Neural crest cell (in vitro differentiated cells): ENCODE measurements at places on chromosomes 7 and 10. TPM values are rescaled to one million over a fixed set of nuclear protein-coding genes. Genes with fewer than 3 reads are reported as not detected.

- DNase-seq: no peak
Observed at GRCh38 chr10:77925410-77925794, 1.2 kb downstream of the DLG5 start.

DNA sequence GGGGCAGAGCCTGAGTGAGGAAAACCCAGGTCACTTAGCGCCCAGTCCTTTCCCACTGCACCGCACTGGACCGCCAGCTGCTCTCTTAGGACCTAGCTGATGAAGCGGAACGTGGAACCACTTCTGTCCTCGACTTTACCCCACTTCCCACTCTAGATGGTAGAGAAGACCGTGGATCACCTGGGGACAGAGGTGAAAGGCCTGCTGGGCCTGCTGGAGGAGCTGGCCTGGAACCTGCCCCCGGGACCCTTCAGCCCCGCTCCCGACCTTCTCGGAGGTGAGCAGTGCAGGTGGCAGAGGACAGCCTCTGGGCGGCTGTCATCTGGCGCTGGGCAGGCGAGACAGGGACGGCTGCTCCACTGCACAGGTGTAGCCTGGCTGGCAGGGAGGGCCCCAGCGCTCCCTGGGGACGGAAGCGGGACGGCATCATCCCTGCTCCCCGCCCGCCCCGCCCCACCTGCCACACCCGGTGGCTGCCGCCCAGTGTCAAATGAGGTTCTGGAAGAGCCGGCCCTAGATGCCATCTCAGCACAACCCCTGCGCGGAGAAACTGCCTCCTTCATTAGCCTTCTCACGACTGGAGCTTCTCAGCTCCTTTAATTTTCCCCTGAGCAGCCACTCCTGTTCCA is 11.7 kb downstream of the PLAC9 start:
- no peak for DNase-seq

ITIH5 gene
- not detected in 2 replicates for total RNA-seq

- peak; percentile 71 for DNase-seq
Observed at GRCh38 chr7:137592232-137592896, 248.8 kb upstream of the PTN start.

- no peak for DNase-seq
Observed at GRCh38 chr7:158033196-158033595, 554.4 kb downstream of the PTPRN2 start.

- no peak for DNase-seq
Observed at GRCh38 chr7:91569728-91570457, 305.7 kb downstream of the FZD1 start.

- DNase-seq: no peak
Observed at GRCh38 chr10:17113889-17114540, 15.6 kb downstream of the CUBN start.

AS3MT gene
- 10.4 and 11.2 TPM in 2 replicates for total RNA-seq

DNA sequence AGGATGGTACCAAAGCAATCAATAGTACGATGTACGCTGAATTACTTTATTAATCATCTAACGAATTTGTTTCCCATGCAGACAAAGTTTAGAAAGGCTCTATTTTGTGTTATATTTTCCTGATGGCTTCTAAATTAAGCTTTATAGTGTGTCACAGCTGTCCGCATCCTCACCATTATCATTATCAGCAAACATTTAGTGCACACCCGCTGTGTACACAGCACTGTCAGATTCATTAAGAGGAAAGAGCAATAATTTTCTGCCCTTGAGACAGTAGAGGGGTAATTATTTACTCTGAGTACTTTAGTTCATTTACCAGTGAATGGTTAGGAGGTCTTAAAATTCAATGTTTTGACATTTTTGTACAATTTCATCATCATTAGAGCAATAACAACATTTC is 233.3 kb upstream of the PTPRZ1 start:
- DNase-seq: no peak

ANKRD22 gene
- total RNA-seq: not detected in 2 replicates

SFTPA1 gene
- not detected in 2 replicates for total RNA-seq

GRCh38 chr7:107694386-107694785 is 33.8 kb downstream of the SLC26A4 start:
- no peak for DNase-seq

TAS2R5 gene
- 1.5 and 2.3 TPM in 2 replicates for total RNA-seq

DNA sequence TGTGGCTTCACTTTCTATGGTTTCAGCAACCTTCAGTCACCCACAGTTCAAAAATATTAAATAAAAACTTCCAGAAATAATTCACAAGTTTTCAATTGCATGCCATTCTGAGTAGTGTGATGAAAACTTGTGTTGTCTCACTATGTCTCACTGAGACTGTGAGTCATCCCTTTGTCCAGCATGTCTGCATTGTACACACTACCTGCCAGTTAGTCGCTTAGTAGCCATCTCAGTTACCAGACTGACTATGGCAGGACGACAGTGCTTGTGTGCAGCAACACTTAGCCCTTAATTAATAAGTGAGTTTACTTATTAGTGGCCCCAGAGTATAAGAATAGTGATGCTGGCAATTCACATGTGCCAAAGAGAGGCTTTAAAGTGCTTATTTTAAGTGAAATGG is 22.5 kb downstream of the CCDC186 start:
- no peak for DNase-seq

- DNase-seq: peak; percentile 16
Observed at GRCh38 chr7:135620980-135621850, 41.1 kb upstream of the STMP1 start.

VAX1 gene
- total RNA-seq: 0.16 and 0.23 TPM in 2 replicates

MYO1G gene
- total RNA-seq: 0.49 and 0.64 TPM in 2 replicates

GRCh38 chr10:88187472-88187871 is 324.0 kb downstream of the PTEN start:
- no peak for DNase-seq

HOXA10 gene
- 0.35 TPM in 1 of 2 replicates, not detected in the other for total RNA-seq

DNA sequence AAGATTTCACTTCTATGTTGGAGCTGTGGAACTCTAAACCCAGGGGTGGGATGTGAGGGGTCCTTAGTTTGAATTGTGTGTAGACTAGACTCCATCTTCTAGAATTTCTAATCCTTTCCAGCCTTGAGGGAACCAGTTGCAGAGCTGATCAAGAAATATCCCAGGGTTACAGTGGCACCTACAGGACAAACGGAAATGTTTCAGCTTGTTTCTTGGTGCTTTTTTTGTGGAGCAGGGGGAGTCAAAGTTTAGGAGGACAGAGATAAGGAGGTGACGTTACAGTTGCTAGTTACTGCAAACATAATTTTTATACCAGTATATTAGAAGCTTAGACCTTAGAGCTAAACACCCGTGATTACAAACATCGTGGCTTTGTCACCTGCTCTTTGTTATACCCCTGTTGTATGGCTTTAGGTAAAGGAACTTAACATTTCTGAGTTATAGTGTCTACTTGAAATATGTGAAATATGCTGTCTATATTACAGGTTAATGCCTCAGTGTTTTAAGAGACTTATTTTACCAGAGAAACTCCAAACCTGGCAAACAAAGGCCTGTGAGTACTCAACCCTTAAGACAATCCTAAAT is 84.5 kb upstream of the DYNC1I1 start:
- peak; percentile 25 for DNase-seq

- no peak for DNase-seq
Observed at GRCh38 chr7:48168159-48168558, 3.1 kb upstream of the ABCA13 start.

C10orf143 gene
- 2.7 TPM in 2 replicates for total RNA-seq

MSMB gene
- not detected in 2 replicates for total RNA-seq

DNA sequence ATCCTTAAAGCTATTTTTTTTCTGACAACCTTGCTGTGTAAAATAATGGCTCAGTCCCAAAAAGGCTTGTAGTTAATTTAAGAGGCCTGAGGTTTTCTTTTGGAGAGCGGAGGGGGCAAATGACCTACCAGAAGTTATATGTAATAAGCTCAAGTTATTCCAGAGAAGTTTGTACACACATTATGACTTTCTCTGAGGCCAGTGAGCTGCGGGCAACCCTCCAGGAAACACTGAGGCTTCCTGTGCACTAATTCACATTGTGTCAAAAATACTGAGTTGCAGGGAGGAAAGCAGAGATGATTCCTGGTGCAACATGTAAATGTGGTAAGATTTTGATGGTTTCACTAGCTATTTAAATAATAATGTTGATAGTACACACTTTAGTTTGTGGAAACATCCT is 188.6 kb downstream of the DIP2C start:
- no peak for DNase-seq

TET1 gene
- 27.7 and 30.0 TPM in 2 replicates for total RNA-seq

DNA sequence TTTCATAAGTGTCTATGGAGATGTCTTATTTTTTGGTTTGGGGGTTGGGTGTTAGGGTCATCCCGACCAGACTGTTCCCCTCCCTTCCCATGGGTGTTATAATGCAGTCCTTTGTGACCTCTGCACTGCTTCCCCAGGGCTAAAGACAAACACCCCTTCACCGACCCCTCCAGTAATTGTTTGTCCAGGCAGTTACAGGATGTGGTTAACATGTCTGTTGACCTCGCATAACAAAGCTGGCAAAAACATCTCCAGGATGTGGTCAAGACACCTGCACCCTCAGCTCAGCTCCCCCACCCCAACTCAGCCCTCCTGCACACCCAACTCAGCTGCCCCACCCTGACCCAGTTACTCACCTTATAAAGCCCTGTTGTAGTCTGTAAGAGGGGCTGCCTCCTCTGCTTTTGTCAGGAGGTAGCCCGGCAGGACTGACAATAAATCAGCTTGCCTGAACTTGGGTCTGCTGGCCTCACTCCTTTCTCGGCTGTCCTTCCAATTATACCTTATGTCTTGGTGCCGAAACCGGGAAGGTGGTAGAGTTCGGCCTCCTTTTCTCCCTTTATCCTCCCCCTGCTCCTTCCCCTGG is 102.2 kb downstream of the ZNF92 start:
- DNase-seq: no peak

DNA sequence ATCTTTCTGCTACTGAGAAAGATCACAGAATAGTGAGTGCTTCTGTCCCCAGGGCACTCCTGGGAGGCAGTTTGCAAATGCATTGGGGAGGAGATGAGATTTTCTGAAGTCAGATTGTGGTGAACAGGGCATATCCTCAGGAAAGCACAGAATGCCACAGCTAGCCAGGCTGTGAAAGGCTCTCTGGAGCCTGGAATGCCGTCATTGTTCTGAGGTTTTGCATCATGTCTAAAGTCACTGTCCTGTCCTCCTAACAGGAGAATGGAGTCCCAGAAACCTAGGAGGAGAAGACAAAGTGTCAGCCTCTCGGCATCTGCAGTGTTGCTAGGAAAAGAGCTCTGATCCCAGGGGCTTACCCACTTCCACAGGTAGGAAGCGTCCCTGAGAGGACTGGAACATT is 69.2 kb upstream of the IGFBP3 start:
- DNase-seq: no peak

GRCh38 chr7:40077849-40078248 is 56.6 kb downstream of the MPLKIP start:
- no peak for DNase-seq

DNA sequence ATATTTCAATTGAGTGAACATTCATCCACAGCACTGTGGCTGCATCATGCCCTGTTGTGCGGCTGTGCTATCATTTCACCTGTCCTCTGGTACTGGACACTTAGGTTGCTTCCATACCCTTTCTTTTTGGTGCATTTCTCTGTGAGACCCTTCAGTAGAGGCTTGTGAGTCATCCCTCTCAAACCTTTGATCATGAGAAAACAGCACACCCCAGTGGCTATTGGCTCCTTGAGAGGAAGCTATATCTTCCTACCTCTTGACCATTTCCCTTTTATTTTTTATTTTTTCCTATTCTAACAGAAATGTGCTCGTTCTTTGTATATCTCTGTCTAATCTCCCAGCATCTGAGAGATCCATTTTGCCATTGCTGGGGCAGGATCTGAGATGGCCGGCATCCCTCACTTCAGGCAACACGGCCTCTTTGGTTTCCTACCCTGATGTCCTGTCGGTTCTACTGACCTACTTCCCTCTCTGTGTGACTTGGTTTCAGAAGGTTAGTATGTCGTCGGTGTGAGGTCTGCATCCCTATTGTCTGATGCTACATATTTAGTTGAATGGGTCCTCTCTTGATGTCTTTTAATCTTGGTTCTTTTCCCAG is 23.8 kb upstream of the PIK3AP1 start:
- no peak for DNase-seq

- no peak for DNase-seq
Observed at GRCh38 chr7:4204513-4205165, 477.5 kb upstream of the FOXK1 start.

- no peak for DNase-seq
Observed at GRCh38 chr10:63221950-63222349, 88.8 kb downstream of the NRBF2 start.

DNA sequence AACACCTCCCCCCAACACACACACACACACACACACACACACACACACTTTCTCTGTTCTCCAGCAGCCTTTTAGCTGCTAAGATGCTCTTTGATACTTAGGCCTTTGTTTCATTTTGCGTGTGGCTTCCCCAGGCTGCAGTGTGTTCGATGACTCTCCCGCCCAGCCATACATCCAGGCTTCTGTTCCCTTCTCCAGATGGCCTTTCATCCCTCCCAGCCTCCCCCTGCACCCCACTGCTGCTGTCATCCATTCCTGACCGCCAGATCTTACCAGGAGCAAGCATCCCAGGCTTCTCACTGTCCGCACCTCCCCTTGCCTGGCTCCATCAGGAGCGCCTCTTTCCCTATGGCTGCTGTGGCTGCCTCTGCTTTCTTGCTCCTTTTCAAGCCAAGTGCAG is 77.8 kb upstream of the PPIF start:
- no peak for DNase-seq

DNA sequence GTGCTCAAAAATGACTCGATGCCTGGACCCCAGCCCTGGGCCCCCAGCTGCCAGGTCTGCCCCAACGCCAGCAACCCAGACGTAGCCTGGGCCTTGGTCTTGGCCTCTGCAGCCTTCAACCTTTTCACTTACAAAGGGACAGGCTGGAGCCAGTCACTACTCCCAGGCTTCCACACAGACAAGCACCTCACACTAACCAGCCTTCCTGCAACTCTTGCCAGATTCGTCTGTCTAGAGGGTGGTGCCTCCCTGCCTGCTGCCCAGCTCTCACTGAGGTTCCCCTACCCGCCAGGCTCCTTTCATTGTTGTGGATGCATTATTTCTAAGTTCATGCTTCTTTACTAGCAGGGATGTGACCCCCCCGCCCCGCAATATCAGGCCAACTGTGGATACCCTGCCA is 56.3 kb downstream of the NUDCD3 start:
- DNase-seq: no peak

DNA sequence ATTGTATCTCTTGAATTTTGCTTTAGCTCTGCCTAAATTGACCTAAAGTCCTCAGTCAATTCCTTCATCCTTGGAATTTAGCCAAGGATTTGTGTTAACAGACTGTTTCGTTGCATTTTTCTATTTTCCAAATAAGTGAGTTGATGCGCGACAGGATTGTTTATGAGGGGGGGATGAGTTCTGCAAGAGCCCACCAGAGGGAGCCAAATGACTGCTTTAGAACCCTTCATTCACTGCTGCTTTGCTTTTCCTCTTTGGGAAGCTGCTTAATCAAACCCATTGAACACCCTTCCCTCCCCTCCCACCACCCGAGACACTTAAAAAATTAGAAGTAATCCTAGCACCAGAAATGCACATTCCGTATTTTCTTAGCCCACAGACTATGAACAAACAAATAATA is 33.7 kb upstream of the PTF1A start:
- peak; percentile 55 for DNase-seq

DNA sequence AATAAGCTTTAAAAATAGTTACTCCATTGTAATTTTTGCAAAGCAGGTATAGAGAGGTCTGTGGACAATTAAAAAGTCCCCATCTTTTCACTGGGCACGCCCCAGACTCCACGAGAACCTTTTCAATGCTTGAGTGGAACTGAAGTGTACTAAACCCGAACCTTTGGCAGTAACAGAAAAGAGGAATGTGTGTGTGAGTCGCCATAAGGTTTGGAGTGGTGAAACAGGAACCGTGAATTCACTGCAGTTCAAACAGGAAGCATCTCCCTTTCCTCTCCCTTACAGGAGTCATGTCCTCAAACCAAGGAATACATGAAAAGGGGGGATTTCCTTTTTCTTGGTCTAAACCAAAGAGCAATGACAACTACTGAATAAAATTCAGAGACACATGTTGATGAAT is 23.2 kb downstream of the NDUFB2 start:
- no peak for DNase-seq
